ENCODE measurements at places on chromosomes 12 and 14.

GRCh38 chr14:35825968-35826217 lies 245 bp upstream of the BRMS1L start:
- DNase-seq: no peak

DNA sequence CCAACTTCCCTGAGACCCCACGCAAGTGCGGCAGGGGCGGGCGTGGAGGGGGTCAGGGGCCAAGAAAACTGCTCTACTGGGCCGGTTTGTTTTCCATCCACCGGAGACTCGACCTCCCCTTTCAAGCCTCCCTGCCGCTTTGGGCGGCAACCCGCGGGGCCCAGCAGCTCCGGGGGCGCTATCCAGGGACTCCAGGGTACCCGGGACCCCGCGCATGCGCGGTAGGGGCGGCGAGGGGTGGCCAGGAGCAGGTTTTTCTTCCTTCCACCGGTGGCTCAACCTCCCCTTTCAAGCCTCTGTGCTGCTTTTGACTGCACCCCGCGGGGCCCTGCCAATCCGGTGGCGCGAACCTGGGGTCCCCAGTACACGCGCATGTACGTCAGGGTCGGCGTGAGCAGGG lies 323.5 kb downstream of the ALG10 start:
- DNase-seq: no peak

DNA sequence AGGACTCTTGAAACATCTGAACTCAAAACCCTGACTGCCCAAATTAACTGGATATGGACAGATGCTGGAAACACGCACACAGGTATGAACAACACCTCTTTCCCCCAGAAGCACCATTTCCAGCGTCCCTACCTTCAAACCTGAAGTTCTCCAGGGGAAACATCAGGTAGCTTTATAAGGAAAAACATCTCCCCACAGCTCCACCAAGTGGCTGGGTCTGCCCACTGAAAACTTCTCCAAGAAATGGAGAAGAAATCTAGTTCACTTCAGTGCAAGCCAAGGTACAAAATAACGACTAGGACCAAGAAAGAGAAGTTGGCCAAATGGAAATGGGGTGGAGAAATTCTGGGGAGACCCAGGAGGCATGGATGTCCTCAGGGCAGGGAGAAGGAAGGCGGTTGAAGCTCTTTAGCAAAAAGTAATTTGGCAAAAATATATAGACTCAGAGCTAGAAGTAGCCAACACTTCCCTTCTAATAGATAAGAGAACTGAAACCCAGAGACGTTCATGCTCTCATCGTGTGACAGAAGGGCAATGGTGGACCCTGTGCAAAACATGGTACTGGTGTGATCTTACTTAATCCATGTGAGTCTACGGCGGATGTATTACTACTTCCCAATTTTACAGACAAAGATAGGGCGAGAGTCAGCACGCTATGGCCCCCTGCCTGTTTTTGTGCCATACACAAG lies 10.5 kb upstream of the NUAK1 start:
- no peak for DNase-seq

GRCh38 chr12:95458761-95459160 lies 15.2 kb upstream of the METAP2 start:
- DNase-seq: no peak

- no peak for DNase-seq
These were observed 5.2 kb upstream of the AAAS start for GRCh38 chr12:53326460-53327185.

DNA sequence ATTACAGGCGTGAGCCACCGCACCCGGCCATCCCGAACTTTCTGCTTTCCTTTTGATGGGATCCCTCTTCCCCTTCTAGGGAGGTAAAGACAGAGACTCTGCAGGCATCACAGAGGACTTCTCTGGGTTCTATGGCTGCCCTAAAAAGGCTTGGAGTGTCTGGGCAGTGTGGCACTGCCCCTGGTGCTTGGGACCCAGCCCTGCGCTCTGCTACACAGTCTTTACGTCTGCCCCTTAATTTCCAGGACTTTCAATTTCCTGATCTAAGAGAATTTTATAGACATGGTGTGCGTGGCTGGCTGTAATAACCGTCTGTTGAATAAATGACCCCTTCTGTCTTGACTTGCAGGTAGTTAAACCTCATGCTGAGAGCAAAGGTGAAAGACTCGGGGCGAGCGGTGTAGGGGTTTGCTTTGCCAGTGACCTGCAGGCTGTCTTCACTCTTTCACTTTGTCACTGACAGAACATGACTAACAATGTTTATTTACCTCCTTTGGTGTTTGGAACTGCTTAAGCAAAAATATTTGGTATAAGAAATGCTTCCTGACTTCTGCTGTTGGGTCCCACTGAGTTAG lies 110.9 kb upstream of the MAP1LC3B2 start:
- no peak for DNase-seq

- no peak for DNase-seq
These were observed 368.0 kb upstream of the PDE3A start for GRCh38 chr12:20000229-20000849.

DNA sequence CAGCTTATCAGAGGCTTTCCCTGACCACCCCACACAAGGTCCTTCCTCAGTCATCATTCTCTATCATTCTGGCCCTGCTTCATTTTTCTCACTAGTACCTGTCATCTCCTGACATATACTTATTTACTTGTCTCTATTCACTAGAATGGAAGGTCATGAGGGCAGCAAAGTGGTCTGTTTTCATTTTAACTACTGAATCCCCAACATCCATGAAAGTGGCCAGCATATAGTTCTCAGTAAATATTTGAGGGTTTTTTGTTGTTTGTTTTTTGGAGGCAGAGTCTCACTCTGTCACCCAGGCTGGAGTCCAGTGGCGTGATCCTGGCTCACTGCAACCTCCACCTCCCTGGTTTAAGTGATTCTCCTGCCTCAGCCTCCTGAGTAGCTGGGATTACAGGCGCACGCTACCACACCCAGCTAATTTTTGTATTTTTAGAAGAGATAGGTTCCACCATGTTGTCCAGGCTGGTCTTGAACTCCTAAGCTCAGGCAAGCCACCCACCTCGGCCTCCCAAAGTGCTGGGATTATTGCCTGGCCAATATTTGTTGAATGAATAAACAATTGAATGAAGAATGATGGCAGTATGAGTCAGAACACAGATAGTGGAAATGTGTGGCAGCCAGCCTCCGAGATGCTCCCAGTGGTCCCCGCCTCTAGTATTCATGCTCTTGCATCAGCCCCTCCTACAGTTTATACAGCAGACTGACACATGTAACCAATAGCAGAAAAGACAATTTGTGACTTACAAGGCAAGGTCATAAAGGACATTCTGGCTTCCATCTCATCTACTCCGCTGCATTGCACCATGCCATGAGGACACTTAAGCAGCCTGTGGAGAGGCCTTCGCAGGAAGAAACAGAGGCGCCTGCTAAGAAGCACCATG lies 7.0 kb upstream of the ANO6 start:
- DNase-seq: peak; percentile 62

- DNase-seq: no peak
These were observed 239.2 kb upstream of the AMIGO2 start for GRCh38 chr12:47318963-47319362.

DNA sequence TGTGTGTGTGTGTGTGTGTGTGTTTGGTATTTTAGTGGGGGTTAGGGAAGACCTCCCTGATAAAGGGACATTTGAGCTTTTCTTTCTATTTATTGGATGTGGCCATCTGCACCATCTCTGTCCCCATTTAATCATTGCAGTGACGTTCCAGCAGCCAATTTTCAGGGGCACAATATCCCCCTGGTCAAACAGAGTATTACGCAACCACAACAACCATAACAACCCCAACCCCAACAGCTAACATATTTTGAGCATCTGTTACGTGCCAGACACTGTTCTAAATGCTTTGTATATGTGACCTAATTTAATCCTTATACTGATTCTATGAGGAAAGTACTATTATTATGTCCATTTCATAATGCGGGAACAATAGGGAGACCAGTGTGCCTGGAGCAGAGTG lies 87.4 kb downstream of the TTC8 start:
- no peak for DNase-seq

DNA sequence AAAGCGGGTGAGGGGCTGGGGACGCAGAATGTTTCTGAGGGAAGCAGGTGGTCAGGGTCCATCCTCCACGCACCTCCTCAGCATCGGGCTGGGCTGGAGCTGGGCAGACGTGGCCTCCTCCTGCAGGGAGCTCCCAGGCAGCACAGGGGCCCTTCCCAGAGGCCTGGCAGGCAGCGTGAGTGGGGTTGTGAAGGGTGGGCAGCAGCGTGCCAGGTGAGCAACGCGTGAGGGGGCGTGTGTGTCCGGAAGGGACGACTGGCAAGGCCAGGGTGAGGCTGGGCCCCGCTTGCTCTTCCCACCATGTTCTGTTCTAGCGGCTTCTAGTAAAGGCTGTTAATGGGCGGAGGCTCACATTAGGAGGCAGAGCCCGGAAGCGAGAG lies 17.1 kb downstream of the ANKRD9 start:
- DNase-seq: no peak

GRCh38 chr12:23540572-23540971 lies 408.9 kb downstream of the SOX5 start:
- no peak for DNase-seq

- peak; percentile 65 for DNase-seq
These were observed 394.8 kb downstream of the LRFN5 start for GRCh38 chr14:42001431-42001830.

- DNase-seq: no peak
These were observed 22.2 kb downstream of the ZNF664 start for GRCh38 chr12:123995023-123995748.

DNA sequence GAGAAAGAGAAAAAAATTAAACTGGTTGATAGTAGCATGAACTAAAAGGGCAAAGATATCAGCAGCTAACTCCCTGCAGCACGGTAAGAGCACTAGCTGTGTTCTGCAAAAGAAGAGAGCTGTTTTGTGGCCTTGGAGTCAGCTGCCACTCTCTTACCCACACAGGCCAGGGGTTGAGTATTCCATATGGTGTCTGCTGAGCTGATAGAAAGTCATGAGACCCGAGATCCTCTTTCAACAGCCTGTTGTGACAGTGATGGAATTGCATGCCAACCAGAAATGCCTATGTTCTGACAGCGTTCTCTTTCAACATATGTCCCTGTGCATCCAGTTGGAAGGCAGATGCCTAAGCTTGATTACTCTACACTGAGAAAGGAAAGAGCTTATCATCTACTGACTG lies 39.9 kb downstream of the TMTC1 start:
- DNase-seq: peak; percentile 67

DNA sequence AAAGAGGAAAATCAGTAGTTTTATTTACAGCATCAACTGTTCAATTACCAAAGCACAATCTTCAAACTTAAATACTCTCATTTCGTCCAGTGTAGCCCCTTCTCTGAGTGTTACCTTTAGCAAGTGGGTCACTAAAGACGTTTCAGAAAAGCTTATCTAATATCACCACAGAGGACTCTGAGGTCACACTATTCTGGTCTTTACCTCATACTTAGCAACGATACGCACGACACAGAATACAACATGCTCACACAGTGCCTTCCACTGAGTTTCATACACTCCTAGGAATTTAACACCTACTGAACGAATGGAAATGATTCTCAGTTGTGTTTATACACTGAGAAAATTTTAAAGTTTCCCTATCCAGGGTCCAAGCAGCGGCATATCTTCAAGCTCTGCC lies 2.0 kb downstream of the SYT10 start:
- DNase-seq: no peak

DNA sequence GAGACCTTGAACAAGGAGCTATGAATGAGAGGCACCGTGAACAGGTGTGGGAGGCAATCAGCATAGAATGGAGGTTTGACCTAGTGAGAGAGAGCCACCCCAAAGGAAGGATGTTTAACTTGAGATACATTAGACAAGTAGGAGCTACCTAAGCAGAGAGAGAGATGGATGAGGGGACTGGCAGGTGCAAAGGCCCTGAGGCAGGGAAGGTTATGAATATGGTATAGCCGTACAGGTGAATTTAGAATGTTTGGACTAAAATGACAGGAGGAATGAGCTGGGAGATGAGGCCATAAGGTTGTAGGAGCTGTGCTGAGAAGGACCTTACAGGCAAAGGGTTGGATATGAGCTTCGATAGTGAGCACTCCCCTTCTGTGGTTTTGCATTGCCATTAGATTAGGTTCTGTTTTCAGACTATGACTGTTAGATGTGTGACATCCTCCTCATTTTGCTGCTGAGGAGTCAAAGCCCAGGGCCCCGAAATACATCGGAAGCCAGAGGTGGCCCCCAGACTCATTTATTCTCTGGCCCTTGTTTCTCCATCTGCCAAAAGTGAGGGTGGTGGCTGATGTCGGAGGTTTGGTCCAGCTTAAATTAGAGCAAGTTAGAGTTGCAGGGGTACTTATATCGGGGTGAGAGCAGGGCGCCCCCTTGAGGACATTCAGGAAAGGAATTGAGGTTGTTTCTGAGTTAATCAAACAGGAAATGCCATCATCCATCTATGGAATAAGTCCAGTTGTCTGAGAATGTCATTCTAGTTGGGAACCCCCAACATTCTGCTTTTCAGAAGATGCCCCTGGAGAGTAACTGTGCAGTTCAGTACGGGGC lies 29.4 kb downstream of the SLC24A4 start:
- no peak for DNase-seq

DNA sequence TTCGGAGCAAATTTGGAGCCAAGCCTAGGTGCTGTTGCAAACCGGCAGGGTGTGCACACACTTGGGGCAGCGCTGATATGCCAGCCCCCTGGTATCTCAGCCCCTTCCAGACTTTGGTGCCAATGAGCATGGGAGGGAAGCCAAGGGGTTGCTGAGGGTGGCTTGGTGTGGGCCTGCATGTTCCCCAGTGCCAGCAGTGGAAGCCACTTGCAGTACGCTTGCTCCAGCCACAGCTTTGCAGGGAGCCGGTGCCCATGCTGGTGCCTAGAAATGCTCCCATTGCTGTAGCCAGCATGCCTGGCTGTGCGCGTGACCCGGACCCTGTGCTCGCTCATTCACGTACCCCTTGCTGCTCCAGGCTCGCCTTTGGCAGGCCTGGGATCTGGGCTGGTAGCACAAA lies 67.1 kb upstream of the DNM1L start:
- no peak for DNase-seq

GRCh38 chr12:2697057-2697800 lies 97.5 kb upstream of the FKBP4 start:
- DNase-seq: no peak

- no peak for DNase-seq
These were observed 127.5 kb downstream of the SMOC1 start for GRCh38 chr14:70006699-70007098.

- DNase-seq: no peak
These were observed 1.5 kb downstream of the MGAT2 start for GRCh38 chr14:49622022-49622607.

- no peak for DNase-seq
These were observed 139.8 kb downstream of the FOXN3 start for GRCh38 chr14:89277203-89277602.

GRCh38 chr14:82447586-82447985 lies 913.9 kb upstream of the SEL1L start:
- no peak for DNase-seq

GRCh38 chr12:2690348-2691005 lies 104.3 kb upstream of the FKBP4 start:
- DNase-seq: no peak

GRCh38 chr14:39957290-39957689 lies 525.1 kb upstream of the FBXO33 start:
- DNase-seq: no peak

GRCh38 chr14:86989285-86989684 lies 1003.7 kb downstream of the GALC start:
- no peak for DNase-seq

All from NCI-H226 (cell line).